Cerebellum (tissue), 4 donors: ENCODE measurements at places on chromosomes 5 and 9. TPM values are rescaled to one million over a fixed set of nuclear protein-coding genes. Genes with fewer than 3 reads are reported as not detected.

Gene KIF24
- 5.9 TPM for total RNA-seq

Gene GABRG2
- 35.7 TPM for total RNA-seq

Gene HNRNPA0
- 39.9 TPM for total RNA-seq

Gene DBH
- 0.91 TPM for total RNA-seq

DNA sequence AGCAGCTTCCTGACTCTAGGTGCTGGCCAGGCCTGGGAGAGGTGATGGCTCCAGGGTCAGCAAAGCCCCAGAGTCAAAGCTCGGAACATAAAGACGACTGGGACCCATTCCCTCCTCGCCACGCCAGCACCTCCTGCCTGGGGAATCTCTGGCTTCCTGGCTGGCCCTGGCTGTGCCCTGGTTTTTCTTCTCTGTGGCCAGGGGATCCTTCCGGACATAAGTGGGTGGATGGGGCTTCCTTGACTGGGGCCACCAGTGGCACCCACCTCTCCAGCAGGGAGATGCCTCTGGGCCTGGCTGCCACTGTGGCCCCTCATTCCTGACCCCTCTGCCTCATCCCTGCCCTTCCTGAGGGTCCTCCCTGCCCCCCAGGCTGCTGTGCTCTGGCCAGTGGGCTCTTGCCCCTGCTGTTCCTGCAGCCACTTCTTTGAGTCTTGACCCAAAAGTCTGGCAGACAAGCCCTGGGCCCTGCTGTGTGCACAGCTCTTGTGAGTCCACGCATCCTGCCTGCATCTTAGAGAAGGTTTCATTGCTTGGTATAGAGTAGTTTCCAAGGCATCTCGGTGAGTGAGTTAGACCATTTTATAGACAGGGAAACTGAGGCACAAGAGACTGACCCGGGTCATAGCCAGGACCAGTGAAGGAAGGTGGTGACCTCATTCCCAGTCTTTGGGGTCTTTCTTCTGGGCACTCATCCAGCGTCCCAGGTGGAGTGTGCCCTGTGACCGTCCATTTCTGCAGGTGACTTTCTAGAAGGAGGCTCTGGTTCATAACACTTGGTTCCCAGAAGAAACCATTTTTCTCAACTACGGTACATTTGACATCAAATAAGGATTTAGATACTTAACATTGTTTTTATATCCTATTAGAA is 17.3 kb upstream of the LPCAT1 start:
- no peak for DNase-seq

DNA sequence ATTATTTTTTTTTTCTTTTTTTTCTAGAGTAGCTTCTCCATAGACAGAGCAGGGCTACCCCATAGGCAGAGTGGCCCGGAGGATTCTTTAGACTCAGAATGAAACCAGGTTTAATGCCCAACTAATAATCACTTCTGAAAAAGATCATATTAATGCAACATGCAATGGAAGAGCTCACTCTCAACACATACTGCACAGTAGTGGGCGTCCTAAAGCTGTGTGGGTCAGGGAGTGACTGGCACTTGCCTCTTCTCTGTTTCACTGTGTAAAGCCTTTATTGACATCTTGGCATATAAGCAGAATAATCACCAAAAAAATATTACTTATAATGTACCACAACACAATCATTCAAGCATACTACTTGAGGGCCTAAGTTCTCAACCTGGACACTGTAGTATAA is 11.1 kb downstream of the PWWP2A start:
- no peak for DNase-seq

DNA sequence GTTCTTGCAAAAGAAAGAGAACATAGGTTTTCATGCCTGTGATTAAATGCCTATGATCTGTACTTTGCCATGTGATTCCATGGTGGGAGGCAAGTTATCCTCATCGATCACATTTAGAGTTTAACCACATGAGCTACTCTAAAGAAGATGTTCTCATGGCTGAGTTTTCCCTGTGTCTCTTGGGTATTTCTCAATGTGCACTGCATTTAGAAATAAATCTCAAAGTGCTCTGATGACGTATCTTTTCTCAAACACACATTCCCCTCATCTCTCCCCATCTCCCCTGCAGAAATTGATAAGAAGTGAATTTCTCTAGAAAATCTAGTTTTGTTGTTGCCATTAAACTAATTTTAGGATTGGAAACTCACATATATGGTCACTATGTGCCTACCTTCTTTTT is 282.2 kb downstream of the SEMA5A start:
- DNase-seq = no peak

DNA sequence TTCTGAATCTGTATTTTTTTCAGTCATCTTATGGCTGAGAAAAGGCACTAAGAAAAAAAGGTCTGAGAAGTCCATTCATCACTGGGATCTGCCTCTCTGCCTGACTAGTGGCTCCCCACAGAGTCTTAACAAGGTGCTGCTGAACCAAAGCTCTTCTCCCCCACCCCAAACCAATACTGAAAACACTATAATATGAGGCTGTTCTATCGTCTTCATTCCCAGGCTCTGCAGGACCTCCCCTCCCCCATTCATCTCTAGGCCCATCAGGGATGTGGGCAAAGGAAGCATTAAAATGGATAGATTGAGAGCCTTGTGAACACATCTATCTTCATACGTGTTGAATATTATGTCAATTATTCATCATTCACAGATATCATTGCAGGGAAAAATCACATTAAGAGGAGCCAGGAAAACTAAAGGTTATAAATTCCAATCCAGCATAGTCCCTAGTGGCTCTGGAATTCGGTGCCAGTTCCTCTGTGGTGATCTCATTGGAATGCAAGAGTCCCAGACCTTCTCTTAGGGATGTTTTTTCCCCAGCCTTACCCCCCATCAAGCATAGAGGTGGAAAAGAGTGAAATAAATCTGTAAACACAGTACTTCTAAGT is 44.3 kb upstream of the GPR151 start:
- no peak for DNase-seq

GRCh38 chr5:134555890-134556311 is 30.4 kb downstream of the JADE2 start:
- DNase-seq = peak; percentile 84

- no peak for DNase-seq
Observed at GRCh38 chr5:64665243-64665642, 25.1 kb upstream of the SHISAL2B start.

GRCh38 chr9:89945133-89945532 is 340.3 kb downstream of the GADD45G start:
- DNase-seq = no peak

DNA sequence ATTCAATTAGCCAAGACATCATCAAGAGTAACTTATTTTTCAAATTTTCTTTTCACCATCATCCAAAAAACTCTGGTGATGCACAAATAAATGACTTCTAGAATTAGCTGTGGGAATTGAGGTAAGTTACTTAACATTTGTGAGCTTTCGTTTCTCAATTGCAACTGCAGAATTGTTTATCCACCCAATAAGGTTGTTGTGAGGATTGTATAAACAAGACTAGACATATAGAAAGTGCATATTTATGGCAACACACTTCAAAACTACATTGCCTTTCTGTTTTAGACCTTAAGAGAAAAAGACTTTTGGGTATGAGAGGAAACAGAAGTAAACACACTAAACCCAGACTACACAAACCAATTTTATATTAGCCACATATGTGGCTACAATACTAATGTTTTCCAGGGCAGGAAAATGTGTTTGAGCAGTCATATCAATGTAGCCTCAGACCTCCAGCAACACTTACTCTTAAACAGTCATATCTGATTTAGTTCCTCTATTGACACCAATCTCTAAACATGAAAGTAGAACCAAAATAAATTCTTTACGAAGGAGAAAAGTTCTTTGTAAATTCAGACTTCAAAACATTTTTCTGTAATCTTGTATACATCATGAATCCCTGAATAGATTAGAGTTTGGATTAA is 488.0 kb upstream of the CYLC2 start:
- DNase-seq = no peak

DNA sequence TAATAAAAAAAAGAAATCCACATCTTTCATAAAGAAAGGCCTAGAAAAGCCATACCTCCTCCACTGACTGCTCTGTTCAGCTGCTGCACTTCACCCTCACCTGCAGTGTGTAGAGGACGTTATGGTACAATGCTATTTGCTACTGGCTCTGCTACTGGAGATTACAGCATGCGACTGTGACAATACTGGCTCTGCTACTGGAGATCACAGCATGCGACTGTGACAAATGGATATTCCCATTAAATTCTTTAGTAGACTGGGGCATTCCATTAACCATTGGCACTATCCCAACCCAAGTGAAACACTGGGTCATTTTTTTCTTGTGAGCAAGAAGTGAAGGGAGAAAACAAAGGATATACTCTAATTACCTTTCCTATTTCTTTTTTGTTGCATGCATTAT is 1063.5 kb upstream of the DMAC1 start:
- DNase-seq = no peak

DNA sequence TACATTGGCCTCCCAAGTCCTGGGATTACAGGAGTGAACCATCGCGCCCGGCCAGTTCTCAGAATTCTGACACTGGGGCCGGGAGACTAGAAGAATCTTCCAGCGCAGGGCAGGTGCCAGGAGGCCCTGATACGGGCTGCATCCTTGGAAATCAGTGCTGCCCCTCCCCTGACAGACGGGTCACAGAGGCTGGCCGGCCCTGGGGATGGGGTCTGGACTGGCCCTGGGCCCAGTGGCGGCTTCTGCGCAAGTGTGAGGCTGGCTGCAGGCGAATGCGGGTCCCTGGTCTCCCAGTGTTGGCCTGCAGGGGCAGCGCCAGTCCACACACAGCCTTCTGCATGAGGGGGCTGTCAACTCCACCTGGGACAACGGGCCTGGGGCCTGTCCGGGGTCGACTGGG is 831 bp upstream of the TBC1D9B start:
- no peak for DNase-seq

DNA sequence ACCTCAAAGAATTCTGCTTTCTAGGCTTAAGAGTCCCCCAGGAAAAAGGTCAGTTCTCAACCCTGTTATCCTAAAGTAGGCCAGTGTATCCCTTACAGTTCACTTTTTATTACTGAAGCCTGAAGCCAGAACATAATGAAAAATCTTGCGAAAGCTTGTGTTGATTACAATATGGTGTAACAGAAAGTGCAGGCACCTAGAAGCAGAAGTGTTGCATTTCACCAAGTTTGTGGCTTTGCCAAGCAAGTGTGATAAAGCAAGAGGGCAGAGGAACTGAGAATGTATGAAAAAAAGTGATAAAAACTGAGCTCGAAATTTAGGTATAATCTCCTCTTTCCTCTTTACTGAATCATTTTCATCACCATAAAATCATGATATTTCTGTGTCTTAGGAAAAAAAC is 26.2 kb downstream of the AGTPBP1 start:
- no peak for DNase-seq

GRCh38 chr9:3241290-3241689 is 284.5 kb downstream of the RFX3 start:
- DNase-seq = no peak

GRCh38 chr9:4012441-4012840 is 287.4 kb downstream of the GLIS3 start:
- DNase-seq = no peak

- no peak for DNase-seq
Observed at GRCh38 chr5:14175381-14175780, 32.2 kb downstream of the TRIO start.

- DNase-seq = peak; percentile 77
Observed at GRCh38 chr9:15135164-15135792, 171.7 kb downstream of the TTC39B start.

DNA sequence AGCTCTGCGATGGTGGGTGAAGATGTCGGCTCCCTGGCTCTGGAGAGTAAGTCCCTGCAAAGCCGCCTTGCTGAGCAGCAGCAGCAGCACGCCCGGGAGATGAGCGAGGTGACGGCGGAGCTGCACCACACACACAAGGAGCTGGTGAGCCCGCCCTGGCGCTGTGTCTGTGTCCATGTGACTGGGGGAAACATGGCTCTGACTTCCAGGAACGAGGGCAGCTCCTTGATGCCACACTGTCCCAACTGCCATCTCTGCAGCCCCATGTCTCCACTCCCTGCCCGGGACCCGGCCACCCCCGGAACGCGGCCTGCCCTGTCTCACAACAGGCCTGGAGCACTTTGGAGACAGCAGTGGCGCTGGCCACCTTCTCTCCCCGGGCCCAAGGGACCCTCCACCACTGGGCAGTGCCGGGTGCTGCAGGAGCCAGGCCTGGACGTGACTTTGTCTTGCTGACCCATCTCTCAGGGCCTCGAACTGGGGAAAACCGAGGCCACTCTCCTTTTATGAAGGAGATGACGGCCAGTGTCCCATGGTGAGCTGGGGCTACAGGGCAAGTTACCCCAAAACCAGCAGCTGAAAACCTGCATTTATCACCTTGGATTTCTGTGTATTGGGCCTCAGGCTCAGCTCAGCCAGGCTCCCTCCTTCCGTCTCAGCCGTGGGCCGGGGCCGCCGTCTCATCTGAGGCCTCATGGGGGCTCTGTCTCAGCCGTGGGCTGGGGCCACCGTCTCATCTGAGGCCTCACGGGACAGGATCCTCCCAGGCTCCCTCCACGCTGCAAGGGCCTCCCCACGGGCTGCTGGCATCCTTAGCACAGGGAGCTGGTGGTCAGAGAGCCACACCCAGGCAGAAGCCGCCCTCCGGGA is 28.6 kb downstream of the CEP72 start:
- no peak for DNase-seq

- DNase-seq = no peak
Observed at GRCh38 chr5:149622466-149622865, 41.2 kb downstream of the ARHGEF37 start.

- DNase-seq = no peak
Observed at GRCh38 chr9:21392270-21392669, 7.1 kb upstream of the IFNA2 start.

GRCh38 chr9:124130277-124131075 is 118.9 kb downstream of the LHX2 start:
- no peak for DNase-seq

GRCh38 chr5:113269023-113269997 is 165.5 kb downstream of the TSSK1B start:
- no peak for DNase-seq

- peak; percentile 20 for DNase-seq
Observed at GRCh38 chr5:10737880-10738279, 23.2 kb downstream of the DAP start.

- no peak for DNase-seq
Observed at GRCh38 chr9:91536211-91536691, 112.6 kb upstream of the NFIL3 start.

DNA sequence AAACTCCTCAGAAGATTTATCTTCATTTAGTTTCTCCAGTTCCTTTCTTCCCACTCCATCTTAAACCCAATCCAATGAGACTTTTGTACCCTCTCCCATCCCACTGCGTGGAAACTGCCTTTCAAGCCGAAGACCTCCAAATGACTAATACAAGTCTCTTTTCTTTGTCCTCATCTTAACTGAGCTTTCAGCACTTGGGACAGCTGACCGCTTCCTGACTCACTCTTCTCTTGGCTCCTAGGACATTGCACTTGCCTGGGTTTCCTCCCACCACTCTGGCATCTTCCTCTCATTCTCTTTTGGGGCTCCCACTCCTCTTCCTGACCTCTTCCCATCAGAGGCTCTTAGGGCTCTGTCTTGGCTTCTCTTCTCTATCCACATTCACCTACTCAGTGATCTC is 243.7 kb downstream of the HSPA4 start:
- DNase-seq = no peak

- DNase-seq = no peak
Observed at GRCh38 chr9:12863618-12864017, 88.8 kb downstream of the LURAP1L start.
